Activated CD8-positive, alpha-beta memory T cell treated with anti-CD3 and anti-CD28 coated beads, Interleukin-2, amount 10 ng/mL, durations not matched to agents 7 days and 5 days (primary cell): ENCODE measurements at places on chromosomes 2 and 18. TPM values are rescaled to one million over a fixed set of nuclear protein-coding genes. Genes with fewer than 3 reads are reported as not detected.

DNA sequence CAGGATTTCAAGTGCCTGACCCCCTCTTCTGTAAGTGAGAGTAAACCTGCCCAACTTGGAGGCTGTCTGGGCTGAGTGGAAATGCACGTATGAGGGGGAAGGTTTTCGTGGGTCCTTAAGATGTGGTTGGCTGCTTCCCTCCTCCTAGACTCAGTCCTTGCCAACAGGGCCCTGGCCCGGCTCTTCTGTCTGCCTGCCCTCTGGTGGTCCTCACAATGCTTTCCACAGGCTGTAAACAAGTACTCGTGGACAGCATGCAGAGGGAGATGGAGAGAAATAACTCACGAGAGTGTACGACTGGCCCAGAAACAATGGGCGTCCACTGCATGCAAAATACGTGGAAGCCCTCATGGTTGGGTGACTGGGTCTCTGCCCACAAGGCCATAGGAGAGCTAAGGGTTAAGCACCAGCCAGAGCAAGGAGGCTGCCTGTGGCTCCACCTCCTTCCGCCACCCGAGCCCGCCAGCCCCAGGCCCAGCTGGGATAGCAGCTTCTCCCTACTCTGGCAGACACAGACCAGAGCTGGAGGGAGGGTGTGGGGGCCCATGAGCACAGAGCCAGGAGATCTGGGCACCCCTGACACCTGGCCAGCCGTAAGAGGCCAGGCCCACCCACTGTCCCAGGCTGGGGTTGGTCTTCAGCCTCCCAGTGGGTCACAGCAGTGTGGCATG, 17.0 kb upstream of the ARHGEF4 start:
- peaks cover 11% of the 10 kb centered on the region for H3K27me3 ChIP-seq
- no peaks in the 10 kb centered on the region for H3K36me3 ChIP-seq

LBH gene
- total RNA-seq: 68.5 TPM

DNA sequence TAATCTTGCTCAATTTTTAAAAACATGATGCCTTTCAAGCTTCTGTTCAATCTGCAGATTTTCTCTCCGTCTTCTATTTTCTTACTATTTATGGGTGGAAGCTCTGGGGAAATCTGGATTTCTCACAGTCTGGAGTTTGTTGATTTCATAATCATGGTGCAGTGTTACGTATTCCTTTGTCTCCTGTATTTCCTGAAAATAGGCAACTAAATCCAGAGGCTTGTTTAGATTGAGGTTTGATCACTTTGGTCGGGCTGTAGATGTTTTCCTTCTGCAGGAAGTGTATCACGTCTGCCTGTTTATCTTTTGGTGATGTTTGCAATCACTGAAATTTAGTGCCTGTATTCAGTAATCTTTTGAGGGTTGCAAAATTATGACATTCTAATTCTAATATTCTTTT, 487.7 kb downstream of the LRRTM4 start:
- H3K27ac ChIP-seq: no peak overlapping the region
- no peak overlapping the region for H3K4me3 ChIP-seq
- H3K4me1 ChIP-seq: no peaks in the 10 kb centered on the region
- H3K27me3 ChIP-seq: no peaks in the 10 kb centered on the region
- no peaks in the 10 kb centered on the region for H3K36me3 ChIP-seq
- no peak for DNase-seq

DNA sequence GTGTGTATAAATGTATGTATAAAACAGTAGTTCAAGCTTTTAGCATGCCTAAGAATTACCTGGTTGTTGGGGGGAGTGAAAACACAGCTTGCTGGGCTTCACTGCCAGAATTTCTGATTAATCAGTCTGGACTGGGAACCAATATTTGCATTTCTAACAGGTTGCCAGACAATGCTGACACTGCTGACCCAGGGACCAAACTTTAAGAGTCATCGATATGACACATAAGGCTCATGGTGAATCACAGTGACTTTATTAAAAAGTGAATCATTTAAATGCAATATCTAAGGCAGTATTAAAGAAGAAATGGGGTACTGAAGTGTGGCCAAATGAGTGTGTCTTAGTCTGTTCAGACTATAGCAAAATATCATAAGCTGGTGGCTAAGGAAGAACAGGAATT, 195.9 kb upstream of the DTNA start:
- no peaks in the 10 kb centered on the region for H3K27me3 ChIP-seq
- DNase-seq: no peak
- H3K36me3 ChIP-seq: no peaks in the 10 kb centered on the region
- no peaks in the 10 kb centered on the region for H3K4me1 ChIP-seq
- no peak overlapping the region for H3K27ac ChIP-seq
- H3K4me3 ChIP-seq: no peak overlapping the region

DNA sequence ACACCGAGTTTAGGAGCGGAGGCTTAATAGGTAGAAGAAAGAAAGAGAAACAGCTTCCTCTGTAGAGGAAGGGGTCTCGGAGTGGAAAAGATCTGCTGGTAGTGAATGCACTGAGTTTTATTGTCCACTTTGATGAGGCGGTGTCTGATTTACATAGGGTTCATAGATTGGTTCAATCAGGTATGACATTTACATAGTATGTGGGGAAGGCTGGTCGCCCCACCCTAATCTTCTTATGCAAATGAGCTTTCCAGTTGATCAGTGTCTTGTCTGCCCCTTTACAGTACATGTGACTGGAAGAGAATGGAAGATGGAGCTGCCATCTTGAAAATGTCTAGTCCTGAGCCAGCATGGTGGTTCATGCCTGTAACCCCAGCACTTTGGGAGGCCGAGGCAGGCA, 19.9 kb upstream of the CNOT11 start:
- peaks cover 3% of the 10 kb centered on the region for H3K36me3 ChIP-seq
- H3K27ac ChIP-seq: no peak overlapping the region
- no peaks in the 10 kb centered on the region for H3K27me3 ChIP-seq
- no peak overlapping the region for H3K4me3 ChIP-seq

DNA sequence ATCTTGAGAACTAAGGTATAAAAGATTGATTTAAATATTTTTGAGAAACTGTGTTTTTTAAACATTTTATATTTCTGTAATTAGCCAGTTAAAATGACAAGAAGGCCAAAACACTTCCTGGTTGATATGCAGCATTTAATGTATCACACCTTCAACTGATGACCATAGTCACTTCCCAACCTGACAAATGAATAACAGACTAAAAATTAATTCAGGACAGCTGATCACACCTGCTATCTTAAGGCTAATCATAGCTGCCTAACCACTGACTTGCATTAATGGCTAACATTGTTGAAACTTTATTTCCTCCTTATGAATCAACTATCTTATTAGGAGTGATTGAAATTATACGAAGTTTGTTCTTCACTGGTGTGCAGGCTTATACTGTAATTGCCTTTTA, 125.8 kb upstream of the MSTN start:
- H3K27ac ChIP-seq: no peak overlapping the region
- H3K4me3 ChIP-seq: no peak overlapping the region
- H3K4me1 ChIP-seq: no peaks in the 10 kb centered on the region
- H3K36me3 ChIP-seq: no peaks in the 10 kb centered on the region
- no peak for DNase-seq
- H3K27me3 ChIP-seq: peaks cover 11% of the 10 kb centered on the region

CSRNP3 gene
- total RNA-seq: not detected

DNA sequence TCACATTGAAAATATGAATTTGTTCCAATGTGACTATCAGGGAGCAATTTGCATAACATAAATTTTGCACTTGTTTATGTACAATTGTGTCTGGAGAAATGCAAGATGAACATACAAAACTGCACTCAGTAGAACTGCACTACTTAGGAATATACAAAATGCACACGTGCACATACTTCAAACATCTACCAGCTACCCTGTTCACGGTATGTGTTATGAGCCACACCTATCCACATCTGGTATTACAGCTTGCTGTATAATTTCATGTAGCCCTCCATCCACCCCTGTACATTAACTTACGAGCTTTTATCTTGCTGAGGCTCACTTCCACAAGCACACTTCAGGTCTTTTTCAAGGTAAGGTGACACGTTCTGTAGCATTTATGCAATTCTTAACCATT, 373.5 kb upstream of the ZEB2 start:
- H3K36me3 ChIP-seq: no peaks in the 10 kb centered on the region
- no peak overlapping the region for H3K4me3 ChIP-seq
- no peak overlapping the region for H3K27ac ChIP-seq
- H3K4me1 ChIP-seq: no peaks in the 10 kb centered on the region
